ENCODE measurements at places on chromosomes 2 and 18. TPM values are rescaled to one million over a fixed set of nuclear protein-coding genes. Genes with fewer than 3 reads are reported as not detected.

CFAP65 gene
- 0.76 TPM for total RNA-seq

UGT1A1 gene
- total RNA-seq = 13.6 TPM

SFTPB gene
- not detected for total RNA-seq

NTSR2 gene
- not detected for total RNA-seq

NT5C1B gene
- total RNA-seq = not detected

SP140 gene
- total RNA-seq = 2.6 TPM

NCKAP5 gene
- total RNA-seq = 5.8 TPM

CRYGC gene
- not detected for total RNA-seq

MAL gene
- total RNA-seq = 4.2 TPM

ZNF804A gene
- total RNA-seq = 0.06 TPM

ALPP gene
- not detected for total RNA-seq

CYP27C1 gene
- total RNA-seq = 0.12 TPM

NOL4 gene
- total RNA-seq = 1.8 TPM

CXCR1 gene
- not detected for total RNA-seq

GKN1 gene
- not detected for total RNA-seq

RAB6C gene
- total RNA-seq = 0.15 TPM

TRIB2 gene
- 7.8 TPM for total RNA-seq

TOGARAM2 gene
- 0.17 TPM for total RNA-seq

SERPINB4 gene
- not detected for total RNA-seq

CROCC2 gene
- 0.06 TPM for total RNA-seq

ATG16L1 gene
- total RNA-seq = 34.5 TPM

All from left colon (tissue), 2 donors.